Thoracic aorta endothelial cell (primary cell): ENCODE measurements at places on chromosomes 11 and 22. TPM values are rescaled to one million over a fixed set of nuclear protein-coding genes. Genes with fewer than 3 reads are reported as not detected.

Gene KCNJ1
- under 0.01 TPM in 1 of 2 replicates, not detected in the other for total RNA-seq

Gene BCR
- 127 and 141 TPM in 2 replicates for total RNA-seq

Gene MRGPRX4
- total RNA-seq = not detected in 2 replicates

Gene FOSL1
- total RNA-seq = 41.6 and 48.9 TPM in 2 replicates

Gene APOBEC3H
- 0.40 and 0.79 TPM in 2 replicates for total RNA-seq

Gene HBE1
- not detected in 2 replicates for total RNA-seq

Gene BBOX1
- not detected in 2 replicates for total RNA-seq
